ENCODE measurements at places on chromosomes 6 and 20.
A peak's percentile ranks its signal among the peaks of the same experiment; 100 is the strongest.

- DNase-seq: no peak
Observed at GRCh38 chr20:13249798-13250170, 28.7 kb downstream of the ISM1 start.

DNA sequence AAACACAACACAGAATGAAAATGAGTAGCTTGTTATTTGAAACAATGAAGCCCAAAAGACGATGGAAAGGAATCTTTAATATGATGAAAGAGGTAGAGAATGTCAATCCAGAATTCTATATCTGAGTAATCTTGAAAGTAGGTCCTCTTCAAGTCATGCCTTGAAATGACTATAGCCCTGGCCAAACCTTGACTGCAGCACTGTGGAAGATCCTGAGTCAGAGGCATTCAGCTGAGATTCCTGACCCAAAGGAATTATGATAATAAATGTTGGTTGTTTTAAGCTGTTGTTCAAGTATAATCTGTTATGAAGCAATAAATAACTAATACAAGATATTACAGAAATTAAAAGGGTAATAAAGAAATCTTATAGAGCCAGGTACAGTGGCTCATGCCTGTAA, 64.8 kb downstream of the IBTK start:
- no peak for DNase-seq

- no peak for DNase-seq
Observed at GRCh38 chr20:49293122-49293521, 15.3 kb upstream of the ZNFX1 start.

DNA sequence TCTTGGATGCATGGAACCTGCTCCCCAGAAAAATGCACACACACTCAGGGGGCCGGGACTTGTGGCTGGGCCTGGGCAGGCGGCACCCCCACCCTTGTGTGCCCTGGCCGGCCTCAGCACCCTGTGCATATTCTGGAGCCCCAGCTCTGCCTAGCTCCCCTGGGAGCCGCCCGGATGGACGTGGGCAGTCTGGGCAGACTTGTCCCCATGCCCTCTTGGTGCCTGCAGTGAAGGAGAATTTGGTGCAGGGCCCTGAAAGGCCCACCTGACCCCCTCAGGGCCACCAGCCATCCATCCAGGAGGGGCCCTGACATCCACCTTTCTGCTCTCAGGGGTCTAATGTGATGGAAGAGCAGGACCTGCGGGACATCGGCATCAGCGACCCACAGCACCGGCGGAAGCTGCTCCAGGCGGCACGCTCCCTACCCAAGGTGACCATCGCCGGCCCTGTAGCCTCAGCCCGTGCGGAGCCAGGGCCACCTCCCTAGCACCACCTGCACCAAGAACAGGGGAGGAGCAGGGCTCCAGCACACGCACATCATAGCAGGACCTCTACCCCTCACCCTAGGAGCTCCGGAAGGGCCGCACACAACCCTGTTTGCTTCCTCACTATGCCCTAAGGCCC, 62.8 kb downstream of the TCP11 start:
- no peak for DNase-seq

GRCh38 chr6:109456710-109457561, 1.4 kb upstream of the MICAL1 start:
- DNase-seq: no peak

DNA sequence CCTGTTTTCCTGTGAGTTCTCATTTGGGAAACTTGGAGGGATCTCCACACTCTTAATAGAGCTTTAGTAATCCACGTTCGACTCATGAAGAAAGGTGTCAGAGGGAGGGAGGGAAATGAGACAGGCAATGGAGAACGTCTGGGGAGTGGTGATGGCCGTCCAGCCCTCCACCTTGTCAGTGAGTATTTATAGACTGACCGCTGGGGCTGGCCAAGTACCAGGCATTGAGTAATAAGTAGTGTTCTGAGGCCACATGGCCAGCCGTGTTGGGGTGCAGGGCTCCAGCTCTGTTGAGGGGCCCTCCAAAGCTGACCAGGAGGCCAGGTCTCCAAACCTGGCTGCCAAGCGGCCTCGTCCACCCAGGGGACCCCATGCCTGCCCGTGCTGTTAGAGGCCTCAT, 11.3 kb upstream of the DSN1 start:
- DNase-seq: no peak

- DNase-seq: peak; percentile 63
Observed at GRCh38 chr6:73523434-73524123, 2.7 kb upstream of the EEF1A1 start.

DNA sequence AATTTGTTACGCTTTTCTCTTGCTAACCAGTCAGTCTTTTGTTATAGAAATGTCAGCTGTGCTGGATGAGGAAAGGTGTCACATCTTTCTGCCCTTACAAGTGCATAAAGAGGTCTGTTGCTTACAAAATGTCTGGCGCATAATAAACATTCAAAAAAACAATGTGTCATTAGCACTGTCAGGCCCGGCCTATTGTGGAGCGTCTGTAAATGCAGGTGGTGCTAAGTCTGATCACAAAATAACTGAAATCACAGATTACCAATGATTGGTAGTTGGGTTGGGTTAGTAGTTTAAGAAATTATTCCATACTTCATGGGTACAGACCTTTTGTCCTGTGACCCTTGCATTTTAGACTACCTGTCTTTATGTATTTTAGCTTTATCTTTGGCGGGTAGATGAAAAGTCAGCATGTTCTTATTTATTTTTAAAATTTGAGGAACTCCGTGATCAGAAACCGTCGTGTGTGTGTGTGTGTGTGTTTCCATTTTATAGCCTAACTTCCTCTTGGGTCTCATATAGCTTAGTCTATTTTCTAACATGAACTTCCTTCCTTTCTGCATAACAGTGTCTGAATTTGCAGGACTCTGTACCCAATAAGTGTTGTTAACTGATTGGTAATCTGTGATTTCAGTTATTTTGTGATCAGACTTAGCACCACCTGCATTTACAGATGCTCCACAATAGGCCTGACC, 88.1 kb upstream of the IFNGR1 start:
- no peak for DNase-seq

- no peak for DNase-seq
Observed at GRCh38 chr6:158283304-158283980, 28.8 kb upstream of the TULP4 start.

DNA sequence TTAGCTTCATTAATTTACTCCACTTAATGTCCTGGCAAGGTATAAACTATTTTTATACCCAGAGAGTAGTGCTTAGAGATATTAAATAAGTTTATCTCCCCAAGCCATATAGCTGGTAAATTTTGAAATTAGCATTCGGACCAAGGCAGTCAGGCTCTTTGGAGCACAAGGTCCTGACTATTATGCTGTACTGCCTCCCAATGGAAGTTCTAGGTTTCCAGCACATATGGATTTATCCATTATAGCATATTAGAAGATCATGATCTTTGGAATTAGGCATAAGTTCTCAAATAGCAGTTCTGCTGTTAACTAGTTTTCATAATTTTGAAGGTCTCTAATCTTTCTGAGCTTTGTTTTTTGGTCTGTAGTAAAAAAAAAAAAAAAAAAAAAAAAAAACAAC, 835.3 kb upstream of the EPHA7 start:
- peak; percentile 51 for DNase-seq

GRCh38 chr6:107192830-107193229, 77.5 kb upstream of the BEND3 start:
- no peak for DNase-seq

DNA sequence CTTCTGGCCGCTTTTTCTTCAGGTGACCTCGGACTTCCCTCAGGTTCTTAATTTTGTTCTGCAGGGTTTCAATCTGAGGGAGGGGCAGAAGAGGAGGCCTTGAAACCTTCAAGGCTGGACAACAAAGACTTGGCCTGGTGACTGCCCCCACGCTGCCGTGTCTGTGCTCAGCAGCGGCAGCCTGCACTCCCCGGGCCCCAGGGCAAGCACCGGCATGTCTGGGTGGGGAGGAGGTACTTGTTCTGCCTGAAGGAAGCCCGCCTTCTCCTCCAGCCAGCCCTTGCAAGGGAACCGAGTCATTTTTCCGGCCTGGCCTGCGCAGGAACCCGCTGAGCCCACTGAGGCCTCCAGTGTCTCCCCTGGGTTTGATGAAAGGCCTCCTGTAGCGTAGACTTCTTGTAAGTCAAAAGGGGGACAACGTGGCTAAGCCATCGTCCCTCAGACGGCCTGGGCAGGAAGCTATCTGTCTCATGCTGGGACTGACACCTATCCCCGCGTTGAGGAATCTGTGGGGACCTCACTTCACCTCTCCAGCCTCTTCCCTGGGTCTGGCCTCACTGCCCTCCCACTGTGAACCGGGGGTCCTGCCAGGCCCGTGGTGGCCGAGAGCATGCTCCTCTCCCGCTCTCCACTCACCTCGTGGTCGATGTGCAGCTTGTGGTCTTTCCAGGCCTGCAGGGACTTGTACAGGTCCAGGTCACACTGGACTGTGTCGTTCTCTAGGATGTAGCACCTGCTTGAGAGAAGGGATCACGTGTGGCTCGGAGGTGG, 119.9 kb downstream of the SULF2 start:
- DNase-seq: no peak

DNA sequence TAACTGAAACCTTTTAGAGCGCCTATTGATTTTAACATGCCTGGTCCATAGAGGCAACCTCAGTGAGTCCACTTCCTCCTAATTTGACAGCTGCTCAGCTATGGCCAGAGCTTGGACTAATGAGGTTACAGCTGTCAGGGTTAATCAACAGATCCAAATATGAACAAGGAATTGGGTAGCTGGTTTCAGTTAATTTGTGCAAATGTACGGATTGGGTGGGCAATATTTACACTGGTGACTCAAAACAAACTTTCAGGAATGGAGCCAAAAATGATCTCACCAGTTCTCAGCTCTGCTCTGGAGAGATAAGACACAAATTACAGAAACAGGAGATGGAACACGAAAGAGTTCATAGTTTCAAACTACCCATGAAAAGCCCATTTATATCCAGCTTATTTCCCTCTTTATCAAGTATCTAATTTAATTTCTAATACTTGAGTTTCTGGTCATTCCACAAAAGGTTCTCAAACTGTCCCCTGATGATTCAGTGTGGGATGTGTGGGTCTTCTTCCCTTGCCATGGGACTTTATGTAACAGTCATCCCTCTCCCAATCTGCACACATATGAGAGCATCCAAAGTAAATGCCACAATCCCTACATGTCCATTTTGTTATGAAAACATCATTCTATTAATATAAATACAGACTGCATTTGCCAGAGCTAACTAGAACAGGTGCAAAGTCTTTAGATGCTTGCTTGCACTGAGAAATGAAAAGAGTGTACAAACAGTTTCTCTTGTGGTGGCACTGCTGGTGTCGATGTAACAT, 149.9 kb downstream of the RPS12 start:
- no peak for DNase-seq

DNA sequence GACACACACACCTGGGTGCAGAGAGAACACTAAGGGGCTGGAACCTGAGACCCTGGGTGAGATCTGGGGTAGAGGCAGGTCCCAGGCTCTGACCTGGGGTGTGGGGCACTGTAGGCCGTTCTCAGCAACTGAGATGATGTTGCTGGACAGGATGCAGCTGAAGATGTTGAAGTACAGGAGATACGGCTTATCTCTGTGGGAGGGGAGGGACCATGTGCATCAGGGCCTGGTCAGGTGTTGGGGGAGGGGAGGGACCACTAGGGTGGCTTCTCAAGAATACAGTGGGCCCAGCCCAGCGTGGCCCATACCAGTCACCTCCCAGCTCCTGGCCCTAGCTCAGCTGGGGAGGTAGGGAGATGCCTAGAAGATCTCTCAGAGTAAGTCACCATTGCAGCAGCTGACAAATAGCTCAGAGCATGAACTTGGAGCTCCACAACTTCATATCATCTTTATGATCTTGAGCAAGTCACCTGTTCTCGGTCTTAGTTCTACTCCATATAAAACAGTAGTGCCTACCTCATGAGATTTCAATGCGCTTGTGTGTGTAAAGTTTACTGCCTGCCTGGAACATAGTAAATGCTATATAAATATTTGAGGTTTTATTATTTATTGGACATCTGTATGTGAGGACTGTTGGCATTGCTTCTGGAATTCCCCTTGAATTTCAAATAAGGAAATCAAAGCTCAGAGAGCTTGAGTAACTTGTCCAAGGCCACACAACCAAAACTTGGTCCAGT, 3.8 kb downstream of the SLC44A4 start:
- no peak for DNase-seq

DNA sequence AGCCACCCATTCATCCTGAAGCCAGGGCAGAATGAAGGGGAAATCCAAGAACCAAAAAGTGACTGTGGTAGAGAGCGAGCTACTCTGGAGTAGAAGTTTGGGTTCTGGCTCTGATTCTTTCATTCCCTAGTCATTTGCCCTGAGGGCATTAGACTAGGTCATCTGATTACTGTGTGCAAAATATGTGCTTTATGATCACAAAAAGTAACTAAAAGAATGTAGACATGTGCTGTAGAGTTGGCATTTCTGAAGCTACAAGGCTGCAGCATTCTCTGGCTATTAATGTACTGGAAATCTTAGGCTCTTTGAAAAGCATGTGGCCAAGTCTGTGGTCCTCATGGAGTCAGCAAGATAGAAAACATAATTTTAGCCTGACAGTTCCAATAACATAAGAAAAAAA, 94.2 kb downstream of the TBC1D7 start:
- no peak for DNase-seq

- no peak for DNase-seq
Observed at GRCh38 chr6:38796006-38796405, 80.9 kb downstream of the DNAH8 start.

DNA sequence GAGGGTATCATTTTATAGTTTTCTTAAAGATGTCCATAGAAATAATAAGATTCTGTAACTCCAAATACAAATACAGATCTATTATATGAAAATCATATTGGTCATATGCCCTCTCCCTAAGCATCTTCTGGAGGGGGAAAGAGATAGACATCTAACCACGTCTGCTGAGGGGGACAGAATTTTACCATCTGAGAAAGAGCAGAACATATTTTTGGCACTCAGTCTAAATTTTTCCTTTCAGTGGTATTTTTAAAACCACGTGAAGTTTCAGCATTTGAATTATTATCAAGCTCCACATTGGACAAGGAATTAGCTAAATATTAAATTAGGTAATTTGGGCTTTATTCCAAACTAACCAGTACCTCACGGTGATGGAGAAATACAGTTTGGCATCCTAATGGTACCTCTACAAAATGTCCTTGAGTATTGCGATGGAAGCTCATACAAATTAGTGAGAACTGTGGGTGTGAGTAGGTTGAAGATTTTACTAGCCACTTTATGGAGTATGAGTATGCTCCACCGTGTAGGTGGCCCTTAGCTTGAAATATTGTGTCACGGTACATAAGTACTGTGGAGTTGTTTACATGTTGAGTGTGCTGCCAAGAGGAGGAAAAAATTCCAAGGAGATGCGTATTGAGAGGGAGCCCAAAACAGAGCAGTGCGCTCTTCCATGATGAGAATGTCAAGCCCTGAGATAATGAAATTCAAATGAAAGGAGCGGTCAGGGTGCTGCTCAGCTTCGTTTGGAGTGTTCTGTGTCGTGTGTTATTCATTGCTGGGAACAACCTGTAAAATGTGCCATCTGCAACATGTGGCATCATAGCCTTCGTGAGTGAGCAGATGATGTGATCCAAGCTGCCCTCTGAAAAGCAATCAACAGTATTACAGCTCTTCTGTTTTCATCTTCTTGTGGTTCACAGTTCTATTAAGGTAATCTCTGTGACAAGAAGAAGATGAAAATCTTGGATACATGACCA, 48.4 kb upstream of the PHACTR2 start:
- no peak for DNase-seq
